Panc1 (cell line): ENCODE measurements at places on chromosomes 5 and 9.

DNA sequence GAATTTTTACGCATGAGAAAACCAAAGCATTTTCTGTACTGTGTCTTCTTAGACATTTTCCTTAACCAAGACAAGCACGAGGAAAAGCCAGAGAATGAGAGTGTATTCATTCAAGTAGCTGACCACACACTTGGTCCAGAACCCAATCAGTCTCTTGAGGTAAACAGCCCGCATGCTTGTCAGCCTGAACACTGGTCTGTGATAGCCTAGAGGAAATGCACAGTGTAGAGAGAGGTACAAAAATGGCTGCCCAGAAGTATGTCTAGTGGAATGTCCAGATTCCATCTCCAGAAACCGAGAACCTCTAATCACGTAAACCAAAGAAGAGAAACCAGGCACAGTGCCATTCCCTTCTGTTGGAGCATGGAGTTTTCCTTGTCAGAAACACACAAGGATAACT, 80.0 kb upstream of the SNX2 start:
- DNase-seq, result no peak

GRCh38 chr9:33651125-33651524, 127.1 kb downstream of the ANKRD18B start:
- DNase-seq, result no peak

GRCh38 chr9:92438900-92439526, 14.7 kb upstream of the OMD start:
- no peak for DNase-seq

GRCh38 chr9:119060629-119061385, 308.4 kb downstream of the BRINP1 start:
- DNase-seq, result no peak

DNA sequence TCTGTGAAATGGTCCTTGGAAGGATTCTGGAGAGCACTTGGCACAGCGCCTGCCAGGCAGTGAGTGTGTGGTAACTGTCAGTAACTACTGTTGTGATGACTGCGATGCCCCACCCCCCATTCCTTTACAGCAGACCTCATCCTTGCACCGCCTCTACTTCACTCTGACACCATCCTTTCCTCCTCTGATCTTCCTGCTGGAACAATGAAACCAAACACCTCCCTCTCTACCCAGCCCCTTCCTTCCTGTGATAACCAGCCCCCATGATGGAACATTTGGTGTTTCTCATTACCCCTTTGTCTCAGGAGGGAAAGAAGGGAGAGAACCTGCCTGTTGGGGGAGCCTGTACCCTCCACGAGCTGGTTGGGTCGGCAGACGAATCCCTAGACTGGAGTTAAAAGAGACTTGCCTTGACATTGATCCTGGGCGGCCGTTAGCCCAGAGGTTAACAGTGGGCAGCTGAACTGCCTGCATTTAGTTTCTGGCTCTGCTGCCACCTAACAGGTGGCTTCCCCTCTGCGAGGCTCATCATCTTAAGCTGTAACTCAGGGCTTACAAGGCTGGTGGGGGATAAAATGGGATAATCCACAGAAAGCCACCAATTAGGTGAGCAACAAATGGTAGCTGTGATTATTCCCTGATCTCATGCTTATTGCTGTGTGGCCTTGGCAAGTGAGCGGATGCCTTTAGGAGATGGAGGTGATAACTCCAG, 34.2 kb upstream of the GRPEL2 start:
- no peak for DNase-seq
